Ovary (tissue), 10 donors: ENCODE measurements at places on chromosomes 1 and 21. TPM values are rescaled to one million over a fixed set of nuclear protein-coding genes. Genes with fewer than 3 reads are reported as not detected.

The CFHR5 gene
- not detected for total RNA-seq

- H3K4me3 ChIP-seq: no peak overlapping the region
- H3K4me1 ChIP-seq: peaks cover 5% of the 10 kb centered on the region
- H3K27ac ChIP-seq: no peak overlapping the region
Measured at GRCh38 chr1:60622486-60622885, 459.9 kb upstream of the NFIA start.

DNA sequence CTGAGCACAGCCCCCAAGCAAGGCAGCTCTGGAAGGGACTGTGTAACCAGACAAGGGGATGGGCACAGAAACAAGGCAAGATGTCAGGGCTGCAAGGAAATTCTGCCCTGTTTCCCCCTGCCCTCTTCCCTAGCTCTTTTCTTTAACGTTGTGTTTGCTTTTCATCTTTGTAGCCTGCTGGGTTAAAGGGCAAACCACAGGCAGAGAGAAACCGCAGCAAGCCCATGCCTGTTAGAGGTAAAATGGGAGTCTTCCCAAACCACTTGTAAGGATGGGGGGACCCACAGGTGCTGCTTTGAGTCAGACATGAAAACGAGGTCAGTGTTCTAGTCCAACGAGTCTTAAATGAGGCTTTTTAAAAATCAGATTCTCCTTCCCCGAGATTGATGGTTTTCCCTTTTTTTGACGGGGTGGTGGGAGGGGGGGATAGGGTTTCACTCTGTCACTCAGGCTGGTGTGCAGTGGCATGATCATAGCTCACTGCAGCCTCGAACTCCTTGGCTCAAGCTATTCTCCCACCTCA is 13.3 kb downstream of the TGFBR3 start:
- H3K27me3 ChIP-seq: no peaks in the 10 kb centered on the region
- H3K27ac ChIP-seq: no peak overlapping the region
- peaks cover 29% of the 10 kb centered on the region for H3K4me1 ChIP-seq
- no peaks in the 10 kb centered on the region for H3K36me3 ChIP-seq

GRCh38 chr1:51549016-51549619 is 30.1 kb upstream of the EPS15 start:
- H3K27me3 ChIP-seq: no peaks in the 10 kb centered on the region
- no peak for DNase-seq
- H3K27ac ChIP-seq: no peak overlapping the region
- no peaks in the 10 kb centered on the region for H3K36me3 ChIP-seq
